ENCODE measurements at places on chromosomes 16 and 17.

DNA sequence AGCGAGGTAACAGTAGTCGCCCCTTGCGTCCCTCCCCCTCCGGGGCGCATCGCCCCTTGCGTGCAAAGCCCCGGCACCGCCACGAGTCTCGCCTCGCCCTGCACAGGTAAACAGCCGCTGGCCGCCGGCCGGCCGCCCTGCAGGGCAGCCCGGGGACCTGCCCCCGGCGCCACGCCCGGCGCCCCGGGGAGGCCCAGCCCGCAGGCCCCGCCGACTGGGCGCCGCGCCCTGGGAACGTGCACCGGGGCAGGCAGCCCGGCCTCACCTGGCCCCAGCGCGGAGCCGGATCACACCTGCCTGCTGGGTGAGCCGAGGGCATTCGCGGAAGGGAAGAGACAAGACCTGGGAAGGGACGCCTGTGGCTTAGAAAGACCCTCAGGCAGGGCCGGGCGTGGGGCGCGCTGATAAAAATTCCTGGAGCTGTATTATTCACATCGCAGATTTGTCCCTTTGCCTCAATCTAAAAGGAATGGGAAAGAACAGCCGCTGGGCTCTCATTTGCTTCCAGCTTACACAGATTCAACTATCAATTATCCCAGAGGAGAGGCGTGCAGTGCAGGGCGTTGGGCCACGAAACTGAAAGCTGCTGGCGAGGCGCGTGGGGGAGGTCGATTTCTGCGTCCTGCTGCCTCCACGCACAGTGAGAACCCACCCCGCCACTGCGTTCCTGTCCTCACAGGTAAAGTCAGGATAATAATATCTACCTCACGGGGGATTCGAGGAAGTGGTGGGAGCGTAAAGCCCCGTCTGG, 451.9 kb downstream of the SLC39A11 start:
- no peak for DNase-seq

GRCh38 chr17:32596628-32597027, 109.8 kb downstream of the CDK5R1 start:
- no peak for DNase-seq

GRCh38 chr16:57544124-57544653, 1.7 kb downstream of the ADGRG5 start:
- DNase-seq, result no peak

DNA sequence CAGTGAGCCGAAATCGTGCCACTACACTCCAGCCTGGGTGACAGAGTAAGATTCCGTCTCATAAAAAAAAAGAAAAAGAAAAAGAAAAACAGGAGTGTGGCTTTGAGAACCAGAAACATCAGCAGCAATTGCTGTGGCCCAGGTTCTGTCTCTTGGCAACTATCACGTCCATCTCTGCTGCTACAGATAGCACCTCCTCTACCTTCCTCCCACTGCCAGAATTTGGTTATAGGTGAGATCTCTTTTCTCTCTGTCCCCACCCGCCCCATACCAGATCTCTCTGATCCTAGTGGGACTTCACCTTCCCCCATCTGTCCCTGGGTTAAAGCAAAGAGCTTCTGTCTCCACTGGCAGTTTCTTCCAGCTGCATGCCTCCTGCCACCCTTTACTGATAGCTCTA, 3.1 kb downstream of the TLCD2 start:
- DNase-seq, result no peak

DNA sequence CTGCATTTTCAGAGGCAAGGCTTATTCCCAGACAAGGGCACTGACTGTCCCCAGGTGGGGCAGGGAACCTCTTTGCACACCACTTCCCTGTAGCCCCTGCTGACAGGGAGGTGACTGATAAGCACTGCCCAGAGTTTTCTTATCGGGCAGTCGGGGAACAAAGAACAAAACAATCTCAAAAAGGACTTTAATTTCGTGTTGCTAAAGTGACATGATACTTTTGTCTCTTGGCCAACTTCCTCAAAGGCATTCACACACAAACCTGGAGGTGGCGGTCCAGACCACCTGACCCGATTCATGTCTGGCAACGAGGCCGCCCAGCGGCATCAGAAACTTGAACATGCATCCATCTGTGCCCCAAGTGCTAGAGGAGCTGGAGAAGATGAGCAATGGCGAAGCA, 28.9 kb downstream of the ZDHHC7 start:
- no peak for DNase-seq

All from NCI-H2081 treated with DMSO at 0.1 percent for 48 hours (cell line).